ENCODE measurements at places on chromosomes 7 and 10. TPM values are rescaled to one million over a fixed set of nuclear protein-coding genes. Genes with fewer than 3 reads are reported as not detected.

- DNase-seq, result no peak
Measured at GRCh38 chr7:151675196-151675920, 155.7 kb upstream of the RHEB start.

- DNase-seq, result no peak
Measured at GRCh38 chr10:78856421-78856820, 212.3 kb upstream of the ZMIZ1 start.

DNA sequence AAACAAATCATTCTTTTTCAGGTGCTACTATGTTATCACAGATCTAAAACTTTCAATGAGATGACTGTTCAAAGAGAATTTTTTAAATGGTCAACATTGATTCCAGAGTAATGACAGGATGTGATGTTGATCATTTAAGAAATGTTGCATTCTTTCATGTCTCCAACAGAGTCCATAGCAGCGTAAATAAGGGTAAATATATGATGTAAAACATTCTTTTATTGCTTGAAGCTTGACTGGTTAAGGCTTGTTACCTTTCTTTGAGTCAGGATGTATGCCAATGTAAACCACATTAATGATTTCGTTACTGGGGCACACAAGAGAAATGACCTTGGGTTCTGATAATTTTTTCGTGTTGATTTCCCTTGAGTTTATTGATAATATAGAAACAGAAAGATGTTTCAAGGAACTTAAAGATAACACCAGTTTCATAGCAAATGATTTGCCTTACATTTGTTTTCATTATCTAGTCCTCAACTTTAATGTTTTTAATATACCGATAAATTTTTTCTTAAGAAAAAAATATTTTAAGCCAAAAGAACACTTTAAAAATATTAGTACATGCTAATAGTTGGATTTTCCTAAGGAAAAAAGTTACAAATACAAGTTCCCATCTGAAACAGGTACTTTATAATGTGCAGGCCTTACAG is 3.5 kb downstream of the STK17A start:
- peak; percentile 54 for DNase-seq

The PON1 gene
- total RNA-seq, result not detected

DNA sequence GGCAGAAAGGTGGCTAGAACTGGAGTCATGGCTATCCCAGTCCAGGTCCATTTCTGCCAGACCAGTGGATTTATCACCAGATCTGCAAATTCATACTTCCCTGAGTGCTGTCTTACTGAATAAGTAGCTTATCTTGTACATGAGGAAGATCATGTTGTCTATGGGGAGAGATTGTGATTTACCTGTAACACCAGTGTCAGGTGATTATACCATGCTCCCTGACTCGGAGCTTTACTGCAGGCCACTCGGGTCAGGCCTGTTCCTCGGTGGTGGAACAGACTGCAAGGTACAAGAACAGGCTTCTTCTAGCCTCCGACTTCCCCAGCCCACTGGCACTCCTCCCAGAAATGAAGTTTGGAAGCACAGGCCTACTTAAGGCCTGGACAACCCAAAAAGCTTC is 42.6 kb upstream of the DLG5 start:
- DNase-seq, result no peak

- DNase-seq, result no peak
Measured at GRCh38 chr10:111852801-111853200, 330.8 kb downstream of the GPAM start.

GRCh38 chr10:10730471-10731043 is 287.1 kb upstream of the CELF2 start:
- DNase-seq, result no peak

The EBLN1 gene
- total RNA-seq, result not detected

The EFCAB10 gene
- not detected for total RNA-seq

- DNase-seq, result peak; percentile 71
Measured at GRCh38 chr10:132627666-132628531, 90.3 kb downstream of the INPP5A start.

DNA sequence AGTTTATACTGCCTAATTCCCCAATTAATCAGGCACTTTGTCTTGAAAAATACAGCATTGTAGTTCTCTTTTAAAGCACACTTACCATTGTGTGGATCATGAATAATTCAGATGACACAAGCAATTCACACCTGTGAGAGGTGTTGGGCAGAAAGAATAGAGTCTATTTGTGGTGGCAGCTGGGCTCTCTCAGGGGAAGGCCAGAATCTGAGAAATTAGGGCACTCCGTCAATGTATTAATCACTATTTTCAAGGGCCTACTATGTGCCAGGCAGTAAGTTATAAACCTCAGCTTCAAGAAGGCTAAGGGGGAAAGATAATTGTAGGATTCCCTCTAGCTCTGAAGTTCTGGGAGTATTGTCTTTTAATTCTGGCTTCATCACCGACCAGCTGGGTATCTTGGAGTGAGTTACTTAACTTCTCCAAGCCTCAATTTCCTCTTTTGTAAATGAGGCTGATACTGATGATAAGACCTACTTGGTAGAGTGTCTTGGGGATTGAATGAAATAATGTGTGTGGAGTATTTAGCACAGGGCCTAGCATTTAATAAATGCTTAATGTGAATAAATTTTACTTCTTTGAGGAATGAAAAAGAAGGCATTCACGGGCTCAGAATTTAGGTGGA is 2.5 kb downstream of the CHN2 start:
- DNase-seq, result no peak

DNA sequence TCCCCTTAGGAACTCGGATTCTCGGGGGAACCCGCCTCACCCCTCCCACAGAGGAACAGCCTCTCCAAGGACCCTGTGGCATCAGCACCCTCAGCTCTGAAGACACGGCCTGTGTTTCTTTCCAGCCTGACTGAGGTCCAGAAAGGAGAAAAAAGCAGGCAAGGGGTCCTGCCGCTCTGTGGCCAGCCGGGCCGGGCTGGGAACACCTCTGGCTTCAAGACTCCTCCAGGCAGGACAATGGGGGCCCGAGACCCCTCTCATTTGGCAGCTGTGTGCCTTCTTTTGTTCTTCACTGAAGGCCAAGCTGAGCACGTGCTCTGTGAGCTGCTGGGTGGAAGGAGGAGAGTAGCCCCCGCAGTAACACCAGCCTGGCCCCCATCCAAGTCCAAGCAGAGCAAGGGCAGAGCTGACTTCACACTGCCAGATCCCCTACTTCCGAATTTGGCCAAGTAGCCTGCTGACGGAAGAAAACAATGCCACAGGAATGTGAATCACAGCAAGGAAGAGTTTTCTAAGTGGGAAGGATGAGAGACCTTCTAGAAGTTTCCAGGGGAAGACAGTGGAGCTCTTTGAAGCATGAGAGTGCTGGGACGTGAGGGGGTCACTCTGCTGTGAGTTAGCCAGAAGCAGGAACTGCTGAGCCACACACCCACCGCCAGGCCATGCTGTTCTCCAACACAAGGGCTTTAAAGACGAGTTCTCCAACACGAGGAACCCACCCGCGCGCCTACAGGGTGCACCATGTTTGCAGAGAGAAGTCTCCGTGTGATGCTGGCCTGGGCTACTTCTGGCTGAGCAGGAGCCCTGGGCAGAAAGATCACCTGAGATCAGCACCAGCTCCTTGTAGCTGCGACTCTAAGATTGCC is 3.1 kb downstream of the CNPY1 start:
- DNase-seq, result no peak

DNA sequence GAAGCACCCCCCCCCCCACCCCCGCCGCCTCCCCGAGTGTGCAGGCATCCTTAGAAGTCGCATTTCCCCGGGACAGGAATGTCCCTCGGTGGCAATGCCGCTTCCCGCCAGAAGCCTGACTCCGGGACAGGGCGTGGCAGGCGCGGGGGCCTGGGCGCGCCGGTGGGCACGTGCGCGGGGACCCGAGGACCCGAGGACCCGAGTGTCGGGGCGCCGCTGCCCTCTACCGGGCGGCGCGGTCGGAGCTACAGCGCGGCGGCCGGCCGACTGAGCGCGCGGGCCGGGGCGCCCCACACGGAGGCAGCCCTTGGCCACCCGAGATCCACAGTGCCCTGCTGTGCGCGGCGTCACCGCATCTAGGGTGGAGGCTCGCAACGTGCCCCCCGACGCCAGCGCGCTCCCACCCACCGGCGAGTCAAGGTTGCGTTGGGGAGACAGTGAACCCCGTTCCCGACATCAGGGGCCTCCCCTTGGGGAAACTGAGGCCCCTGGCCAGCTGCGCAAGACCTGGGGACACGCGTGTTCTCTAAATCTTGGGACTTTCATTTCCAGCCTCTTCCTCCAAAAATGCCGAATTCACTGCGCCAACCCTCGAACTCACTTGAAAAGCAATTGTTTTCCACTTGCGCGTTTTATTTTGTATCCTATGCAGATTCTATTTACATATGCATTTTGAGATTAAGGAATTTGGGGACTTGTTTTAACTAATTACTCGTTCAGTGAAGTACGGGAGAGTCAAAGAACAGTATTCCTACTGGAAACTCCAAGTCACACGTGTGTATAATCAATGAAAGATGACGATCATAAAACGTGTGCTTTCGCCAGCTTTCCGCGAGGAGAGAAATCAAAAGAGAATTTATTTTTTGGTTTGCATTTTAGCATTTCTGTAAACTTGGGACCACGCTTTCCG is 3.1 kb upstream of the CUX1 start:
- DNase-seq, result peak; percentile 76

DNA sequence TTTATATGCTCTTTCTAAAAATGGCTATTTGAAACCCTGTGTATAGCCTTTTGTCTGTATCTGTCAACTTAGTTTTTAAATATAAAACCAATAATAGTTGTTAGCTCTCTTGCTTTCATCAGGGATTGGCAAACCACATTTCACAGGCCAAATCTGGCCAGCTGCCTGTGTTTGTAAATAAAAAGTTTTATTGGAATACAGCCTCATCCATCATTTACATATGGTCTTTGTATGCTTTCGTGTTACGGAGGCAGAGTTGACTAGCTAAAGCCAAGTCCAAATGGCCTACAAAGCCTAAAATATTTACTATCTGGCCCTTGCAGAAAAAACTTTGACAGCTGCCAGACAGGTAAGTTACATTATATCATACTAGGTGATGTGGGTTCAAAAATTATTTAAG is 235.0 kb downstream of the BICC1 start:
- no peak for DNase-seq

DNA sequence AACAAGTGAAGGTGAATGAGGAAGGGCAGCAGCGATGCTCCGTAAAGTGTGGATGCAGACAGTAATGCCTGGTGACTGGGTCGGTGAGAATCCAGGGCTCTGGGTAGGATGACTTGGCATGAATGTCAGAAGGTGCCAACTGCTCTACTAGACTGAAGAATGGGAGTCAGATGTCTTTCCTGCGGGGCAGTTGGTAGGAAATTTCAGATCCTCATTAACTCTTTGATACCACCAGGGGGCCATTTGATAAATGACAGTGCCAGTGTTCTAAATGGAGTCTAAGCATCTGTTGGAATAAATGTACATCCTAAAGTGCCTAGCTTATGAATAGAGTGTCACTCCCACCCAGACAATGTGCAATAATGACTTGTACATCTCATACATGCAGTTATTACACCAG is 462.0 kb downstream of the GRM8 start:
- DNase-seq, result no peak

The SRRM3 gene
- 0.65 TPM for total RNA-seq

The PRSS37 gene
- total RNA-seq, result not detected

The C10orf105 gene
- not detected for total RNA-seq

The ETV1 gene
- 14.5 TPM for total RNA-seq

GRCh38 chr7:137007001-137007694 is 138.7 kb downstream of the CHRM2 start:
- peak; percentile 40 for DNase-seq

The CTTNBP2 gene
- total RNA-seq, result not detected

DNA sequence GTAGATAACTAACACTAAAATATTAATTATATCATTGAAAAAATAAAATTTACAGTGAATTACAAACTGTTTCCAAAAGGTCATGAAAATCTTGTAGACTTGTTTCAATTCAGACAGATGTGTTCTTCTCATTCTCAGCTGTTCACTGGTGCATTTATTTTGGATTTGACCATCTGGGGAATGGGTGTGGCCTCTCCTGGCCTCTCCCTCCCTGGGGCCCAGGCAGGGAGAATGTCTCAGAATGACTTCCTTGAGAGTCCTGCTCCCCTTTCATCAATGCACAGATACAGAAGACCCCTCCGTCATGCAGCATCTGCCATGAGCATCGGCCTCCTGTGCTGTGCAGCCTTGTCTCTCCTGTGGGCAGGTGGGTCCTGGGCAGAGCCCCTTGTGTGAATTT is 192.8 kb upstream of the PRSS58 start:
- DNase-seq, result no peak

The HHEX gene
- 0.54 TPM for total RNA-seq

- peak; percentile 3 for DNase-seq
Measured at GRCh38 chr10:60573336-60573735, 183.7 kb upstream of the ANK3 start.

DNA sequence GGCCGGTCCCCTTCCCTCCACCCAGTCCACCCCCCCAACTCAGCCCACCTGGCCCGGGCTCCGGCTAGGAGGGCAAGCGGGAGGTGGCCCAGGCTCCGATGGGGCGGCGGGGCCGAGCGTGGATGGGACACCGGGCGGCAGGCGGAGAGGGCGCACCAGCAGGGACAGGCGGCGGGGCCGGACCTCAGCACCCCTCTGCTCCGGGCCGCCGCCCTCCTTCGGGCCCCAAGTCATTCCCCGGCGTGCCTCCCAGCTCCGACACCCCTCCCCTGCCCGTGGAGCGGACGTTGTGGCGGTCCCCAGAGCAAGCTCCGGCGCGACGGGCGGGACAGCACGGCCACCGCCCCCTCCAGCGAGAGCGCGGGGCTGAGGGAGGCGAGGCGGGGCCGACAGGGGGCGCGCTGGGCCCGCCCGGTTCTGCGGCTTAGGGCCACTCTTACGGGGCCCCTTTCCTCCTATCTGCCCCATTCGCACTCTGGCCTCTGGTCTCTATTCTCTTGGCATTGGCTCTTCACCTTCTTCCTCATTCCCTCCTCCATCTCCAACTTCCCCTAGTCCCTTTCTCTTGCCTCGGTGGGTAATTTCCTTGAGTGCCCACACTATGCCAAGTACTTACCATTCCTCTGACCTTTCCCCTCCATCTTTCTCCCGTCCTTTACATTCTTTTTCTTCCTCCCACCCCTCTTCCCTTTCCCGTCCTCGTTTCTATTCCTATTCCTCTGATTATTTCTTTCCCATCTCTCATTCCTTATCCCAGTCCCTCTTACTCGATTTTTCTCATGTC is 701 bp upstream of the GBX1 start:
- DNase-seq, result peak; percentile 37

The PTN gene
- total RNA-seq, result 8.3 TPM

The NXPH1 gene
- total RNA-seq, result not detected

DNA sequence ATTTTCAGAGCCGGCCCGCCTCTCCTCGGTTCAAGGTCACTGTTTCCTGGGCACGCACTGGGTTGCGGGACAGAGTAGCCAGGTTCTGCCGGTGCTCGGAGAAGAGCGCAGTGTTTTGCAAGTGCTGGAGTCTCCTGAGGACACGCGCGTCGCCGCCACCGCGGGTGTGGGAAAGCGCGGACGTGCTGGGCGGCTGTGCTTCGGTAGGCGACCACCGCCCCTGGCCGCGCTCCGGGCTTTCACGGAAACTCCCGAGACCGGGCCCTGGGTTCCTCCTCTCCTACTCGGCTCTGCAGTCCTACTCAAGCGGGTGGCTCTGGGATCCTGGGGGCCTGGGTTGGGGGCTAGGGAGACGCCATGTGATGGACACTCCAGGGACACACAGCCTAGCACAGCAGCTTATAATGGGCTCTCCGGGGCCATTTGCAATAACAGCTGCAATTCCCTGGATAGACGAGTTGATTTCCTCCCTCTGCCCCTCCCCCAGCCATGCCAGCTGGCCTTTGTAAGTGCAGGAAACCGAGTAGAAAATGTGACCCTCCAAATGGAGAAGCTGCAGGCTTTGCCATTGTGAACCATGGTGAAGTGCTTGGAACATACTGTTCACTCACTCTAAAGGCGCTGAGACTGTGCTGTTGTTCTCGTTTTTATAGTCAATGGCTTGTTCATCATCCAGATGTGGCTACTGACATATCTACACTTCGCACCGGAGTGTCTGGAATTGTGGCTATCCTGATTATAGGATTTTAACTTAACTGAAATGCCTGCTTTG is 2.1 kb downstream of the FRAT1 start:
- DNase-seq, result no peak

The CHST3 gene
- total RNA-seq, result 43.3 TPM
